ENCODE measurements at places on chromosomes 5 and 9.

GRCh38 chr5:152105085-152105484 lies 180.4 kb upstream of the GLRA1 start:
- no peak for DNase-seq

- no peak for DNase-seq
Measured at GRCh38 chr5:82820188-82820587, 257.0 kb downstream of the TMEM167A start.

DNA sequence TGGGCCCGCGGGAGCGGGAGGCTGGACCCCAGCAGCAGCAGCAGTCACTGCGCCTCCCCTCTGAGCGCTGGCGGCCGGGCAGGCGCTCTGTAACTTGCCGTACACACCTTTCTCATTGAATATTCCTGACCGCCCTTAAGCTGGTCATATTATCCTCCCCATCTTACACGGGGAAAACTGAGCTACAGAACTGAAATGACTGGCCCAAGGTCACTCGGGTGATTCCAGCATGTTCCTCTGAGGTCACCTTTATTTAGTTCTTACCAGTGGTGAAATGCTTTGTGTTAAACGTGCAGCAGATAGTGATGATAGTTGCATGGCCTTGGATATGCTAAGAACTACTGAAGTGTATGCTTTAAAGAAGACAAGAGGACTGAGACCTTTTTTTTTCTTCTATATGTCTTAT lies 607 bp downstream of the UQCRQ start:
- DNase-seq: no peak

DNA sequence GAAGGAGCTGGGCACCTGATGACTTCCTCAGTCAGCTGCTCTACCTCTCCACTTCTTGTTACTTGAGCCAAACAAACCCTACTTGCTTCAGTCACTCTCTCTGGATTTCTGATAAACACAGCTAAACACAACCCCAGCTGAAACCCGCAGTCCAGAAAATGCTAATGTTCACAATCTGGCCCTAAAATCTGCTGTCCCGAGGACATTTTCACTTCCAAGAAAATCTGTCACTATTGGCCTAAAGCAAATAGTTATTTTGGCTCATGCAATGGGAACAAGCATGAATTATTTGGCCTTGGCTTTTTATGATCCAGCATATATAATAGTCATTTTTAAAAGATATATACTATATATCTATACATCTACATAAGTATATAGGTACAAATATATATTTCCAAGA lies 19.1 kb downstream of the FAM81B start:
- DNase-seq: no peak

- no peak for DNase-seq
Measured at GRCh38 chr5:132499440-132500243, 9.1 kb upstream of the IRF1 start.

GRCh38 chr9:134637241-134637640 lies 4.4 kb upstream of the COL5A1 start:
- no peak for DNase-seq

- DNase-seq: no peak
Measured at GRCh38 chr9:87620731-87621322, 105.1 kb upstream of the CTSL start.

GRCh38 chr9:132806306-132806705 lies 71.8 kb downstream of the AK8 start:
- no peak for DNase-seq
